ENCODE measurements at places on chromosomes 6 and 20.

DNA sequence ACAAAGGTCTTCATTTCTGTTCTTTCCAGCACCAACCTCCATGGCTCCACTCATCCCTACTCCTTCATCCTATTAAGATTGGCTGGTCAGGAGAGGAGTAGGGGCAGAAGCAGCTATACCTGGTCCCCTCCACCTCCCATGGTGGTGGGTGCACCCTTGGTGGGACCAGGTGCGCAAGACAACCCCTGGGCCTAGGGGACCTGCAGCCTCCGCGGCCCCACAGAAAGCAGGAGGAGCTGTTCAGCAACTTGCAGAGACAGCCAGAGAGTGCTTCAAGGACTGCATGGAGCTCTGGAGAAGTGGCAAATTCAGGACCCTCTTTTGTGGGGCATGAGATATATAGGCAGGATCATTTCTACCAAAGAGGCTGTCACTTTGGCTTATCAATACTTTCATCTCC lies 9.8 kb downstream of the ULBP2 start:
- DNase-seq = no peak

- no peak for DNase-seq
Measured at GRCh38 chr6:64062960-64063683, 427.5 kb downstream of the PHF3 start.

- no peak for DNase-seq
Measured at GRCh38 chr6:57302477-57302876, 15.0 kb upstream of the PRIM2 start.

- DNase-seq = peak; percentile 86
Measured at GRCh38 chr20:31698803-31699718, 23.6 kb downstream of the BCL2L1 start.

- DNase-seq = no peak
Measured at GRCh38 chr20:57465486-57465885, 59.5 kb downstream of the CTCFL start.
